Body of pancreas (tissue), 4 donors: ENCODE measurements at places on chromosomes 7 and 10.

DNA sequence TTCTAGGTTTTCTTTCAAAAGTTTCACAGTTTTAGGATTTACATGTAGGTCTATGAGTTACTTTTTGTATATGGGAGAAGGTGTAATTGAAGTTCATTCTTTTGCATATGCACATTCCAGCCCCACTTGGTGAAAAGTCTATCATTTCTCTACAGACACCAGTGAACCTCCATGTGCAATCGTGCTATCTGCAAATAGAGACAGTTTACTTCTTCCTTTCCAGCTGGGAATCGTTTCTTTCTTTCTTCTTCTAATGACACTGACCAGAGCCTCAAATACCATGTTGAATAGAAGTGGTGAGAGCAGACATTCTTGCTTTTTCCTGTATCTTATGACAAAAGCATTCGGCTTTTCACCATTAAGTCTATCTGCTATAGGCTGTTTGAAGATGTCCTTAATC is 122.7 kb downstream of the ARHGAP22 start:
- no peak for DNase-seq

DNA sequence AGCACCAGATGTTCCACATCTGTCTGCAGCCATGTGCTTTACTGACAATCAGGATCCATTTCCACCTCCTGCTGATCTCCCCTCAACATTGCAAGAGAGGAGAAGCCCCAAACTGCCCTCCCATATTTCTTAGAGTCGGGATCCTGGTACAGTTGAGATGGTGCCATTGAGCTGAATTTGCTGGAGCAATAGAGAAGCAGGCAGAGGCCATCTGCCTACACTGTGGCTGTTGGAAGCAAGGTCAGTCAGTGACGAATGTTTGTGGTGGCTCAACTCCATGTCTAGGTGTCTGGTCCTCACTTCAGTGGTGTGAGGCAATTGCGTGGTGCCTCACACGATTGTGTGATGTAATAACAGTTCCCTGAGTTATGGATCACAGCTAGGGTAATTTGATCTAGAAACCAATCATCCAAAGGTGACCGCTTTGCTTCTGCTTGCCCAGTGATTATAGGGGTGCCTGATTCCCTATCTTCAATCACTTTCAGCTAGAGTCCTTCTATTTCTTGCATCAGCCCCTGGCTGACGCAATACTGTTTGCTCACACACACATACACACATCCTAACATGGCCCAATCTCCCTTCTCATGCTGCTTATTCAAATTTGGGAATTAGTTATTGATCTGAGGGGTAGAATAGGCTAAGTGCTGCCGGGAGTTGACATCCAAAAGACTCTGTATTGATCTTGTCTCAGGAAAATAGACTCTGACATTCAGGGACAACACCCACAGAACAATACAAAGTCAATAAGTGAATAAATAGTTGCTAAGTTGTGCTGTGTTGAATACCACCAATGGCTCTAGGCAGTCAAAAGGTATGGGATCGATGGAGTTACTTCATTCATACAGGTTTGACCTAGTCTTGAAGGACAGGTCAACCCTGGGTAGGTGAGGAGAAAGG is 46.1 kb upstream of the SLC35B4 start:
- no peak for DNase-seq

DNA sequence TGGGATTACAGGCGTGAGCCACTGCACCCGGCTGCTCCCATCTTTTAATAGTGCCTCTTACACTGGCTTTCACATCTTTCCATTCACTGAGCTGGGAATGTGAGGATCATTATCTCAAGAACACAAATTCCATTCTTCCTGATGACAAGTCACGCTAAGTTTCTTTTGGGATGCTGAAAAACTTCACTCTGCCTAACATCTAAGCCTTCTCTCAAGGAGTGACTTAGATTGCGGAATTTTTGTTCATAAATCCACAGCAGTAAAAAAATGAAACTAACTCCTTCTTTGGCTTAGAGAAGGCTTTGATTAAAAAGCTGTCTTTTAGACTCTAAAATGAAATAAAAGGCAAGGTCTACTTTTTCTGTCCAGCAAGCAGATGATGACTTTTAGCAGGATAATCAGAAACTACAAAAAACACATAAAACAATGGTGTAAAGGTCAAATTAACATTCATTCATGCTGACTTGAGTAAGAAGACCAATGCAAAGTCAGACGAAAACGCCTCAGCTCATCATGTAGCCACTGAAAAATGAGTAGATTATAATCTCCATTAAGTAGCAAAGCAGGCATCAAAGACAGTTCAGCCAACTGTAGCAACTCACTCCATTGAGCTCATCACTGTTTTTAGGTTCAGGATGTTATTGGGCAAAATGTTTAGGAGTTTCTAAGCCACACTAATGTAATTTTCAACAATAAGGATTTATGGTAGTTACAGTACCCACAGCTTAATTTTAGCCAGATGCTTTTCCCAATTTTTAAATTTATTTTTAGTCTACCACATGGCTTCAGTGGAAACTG is 178.8 kb downstream of the ELMO1 start:
- no peak for DNase-seq

- no peak for DNase-seq
Measured at GRCh38 chr7:151648429-151648828, 128.7 kb upstream of the RHEB start.

- peak; percentile 13 for DNase-seq
Measured at GRCh38 chr7:105309235-105310169, 79.2 kb downstream of the SRPK2 start.

DNA sequence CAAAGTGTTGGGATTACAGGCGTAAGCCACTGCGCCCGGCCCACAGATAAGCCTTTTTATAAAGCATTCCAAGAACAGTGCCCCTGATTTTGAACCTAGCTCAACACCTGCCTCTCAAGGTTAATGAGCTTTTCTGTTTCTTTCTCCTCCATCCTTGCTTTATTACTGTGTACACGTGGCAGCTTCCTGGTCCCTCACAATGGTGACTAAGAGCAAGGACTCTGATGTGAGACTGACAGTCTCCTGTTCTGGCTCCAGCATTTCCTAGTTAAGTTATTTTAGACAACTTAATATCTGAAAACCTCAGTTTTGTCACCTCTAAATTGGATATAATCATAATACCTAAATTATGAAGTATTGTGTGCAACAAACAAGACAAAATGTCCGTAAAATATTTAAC is 9.9 kb downstream of the HABP2 start:
- DNase-seq, result no peak

DNA sequence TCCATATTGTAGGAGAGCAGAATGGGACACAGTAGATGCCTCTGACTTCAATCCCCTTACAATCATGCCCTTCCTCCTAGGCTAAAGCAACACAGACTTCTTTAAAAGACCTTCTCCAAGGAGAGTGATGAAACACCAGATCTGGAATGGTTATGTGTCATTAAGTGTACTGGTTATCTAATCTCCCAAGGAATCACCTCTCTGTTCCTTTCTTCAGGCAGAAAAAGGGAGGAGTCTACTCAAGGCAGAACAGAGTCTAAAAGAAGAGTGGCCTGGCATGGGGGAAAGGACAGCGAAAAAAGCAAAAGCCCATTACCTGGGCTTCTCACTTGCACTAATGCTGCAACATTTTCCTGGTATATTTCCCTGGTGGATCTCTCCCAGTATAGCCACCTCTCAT is 2.9 kb downstream of the ELMO1 start:
- DNase-seq, result no peak

DNA sequence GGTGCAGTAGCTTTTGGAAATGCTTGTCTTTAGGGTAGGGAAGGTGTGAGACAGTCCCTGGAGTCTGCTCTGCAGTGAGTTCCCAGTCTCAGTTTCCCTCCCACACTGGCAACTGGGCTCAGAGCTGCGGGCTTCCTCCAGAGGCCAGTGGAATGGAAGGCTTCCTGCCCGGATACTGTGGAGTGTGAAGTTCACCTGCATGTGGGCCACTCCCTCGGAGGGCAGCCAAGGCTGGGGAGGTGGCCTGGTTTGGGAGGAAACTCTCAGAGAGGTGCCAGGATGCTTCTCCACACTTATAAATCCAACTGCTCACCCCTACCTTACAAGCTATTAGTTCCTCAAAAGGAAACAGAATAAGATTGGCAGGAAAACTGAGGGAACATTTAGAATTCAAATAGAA is 18.1 kb upstream of the UBE2H start:
- DNase-seq, result no peak

GRCh38 chr10:72688208-72688651 is 3.7 kb upstream of the MCU start:
- DNase-seq, result no peak

DNA sequence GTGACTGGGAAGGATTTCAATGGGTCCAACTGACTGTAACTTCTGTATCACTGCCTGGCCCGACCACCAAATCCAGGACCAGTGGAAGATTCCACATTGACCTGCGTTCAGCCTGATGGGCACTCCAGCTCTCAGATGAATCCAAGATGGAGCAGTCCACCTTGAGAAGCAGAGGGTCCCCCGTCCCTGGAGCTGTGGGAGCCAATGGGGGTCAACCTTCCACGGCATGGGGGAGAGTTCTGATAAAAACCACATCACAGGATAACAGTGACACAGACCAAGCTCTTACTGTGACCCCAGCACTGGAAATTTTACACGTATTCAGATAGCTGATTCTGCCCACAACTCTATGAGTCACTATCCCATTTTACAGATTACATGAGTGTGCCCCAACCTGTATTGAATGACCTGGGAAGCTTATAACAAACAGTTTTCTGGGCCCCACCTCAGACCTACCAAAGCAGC is 11.2 kb downstream of the ZCCHC24 start:
- DNase-seq, result no peak

- no peak for DNase-seq
Measured at GRCh38 chr10:61643316-61643751, 19.4 kb upstream of the CABCOCO1 start.

GRCh38 chr10:77756319-77757232 is 119.0 kb upstream of the KCNMA1 start:
- peak; percentile 42 for DNase-seq

DNA sequence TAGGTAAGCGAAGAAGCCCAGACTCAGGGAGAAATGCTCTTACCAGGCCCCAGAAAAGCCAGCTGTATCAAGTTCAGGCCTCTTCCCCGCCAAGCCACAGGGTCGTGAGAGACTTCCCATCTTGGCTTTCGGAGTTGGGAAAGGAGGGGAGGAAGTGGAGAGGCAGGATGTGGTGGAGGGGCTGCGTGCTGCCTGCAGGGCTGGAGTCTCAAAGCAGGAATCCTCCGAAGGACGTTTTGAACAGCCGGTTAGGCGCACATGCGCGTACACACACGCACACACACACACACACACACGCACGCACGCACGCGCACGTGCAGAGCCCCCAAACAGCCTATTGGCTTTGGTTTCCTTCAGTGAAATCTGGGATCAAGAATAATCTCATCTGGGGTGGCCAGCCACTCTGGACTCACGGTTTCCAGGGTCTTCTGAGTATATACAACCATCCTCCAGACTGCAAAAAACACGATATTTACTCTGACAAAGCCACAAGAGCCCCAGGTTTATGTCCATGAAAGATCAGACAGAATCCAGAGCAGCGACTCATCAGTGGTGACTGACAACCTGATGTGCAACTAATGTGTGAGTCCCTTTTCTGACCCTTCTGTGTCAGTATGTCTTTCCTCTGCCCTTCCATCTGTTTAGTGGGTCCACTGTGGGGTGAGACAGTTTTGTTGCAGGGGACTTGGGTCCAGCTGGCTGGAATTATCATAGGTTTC is 115.0 kb upstream of the ZNF438 start:
- DNase-seq, result no peak

- peak; percentile 82 for DNase-seq
Measured at GRCh38 chr10:112803961-112804401, 146.1 kb upstream of the TCF7L2 start.

- peak; percentile 34 for DNase-seq
Measured at GRCh38 chr10:35386594-35387174, 50.4 kb downstream of the CCNY start.

GRCh38 chr10:49150426-49150825 is 16.6 kb upstream of the FAM170B start:
- DNase-seq, result no peak

GRCh38 chr10:17238445-17239291 is 10.6 kb downstream of the VIM start:
- DNase-seq, result peak; percentile 6

DNA sequence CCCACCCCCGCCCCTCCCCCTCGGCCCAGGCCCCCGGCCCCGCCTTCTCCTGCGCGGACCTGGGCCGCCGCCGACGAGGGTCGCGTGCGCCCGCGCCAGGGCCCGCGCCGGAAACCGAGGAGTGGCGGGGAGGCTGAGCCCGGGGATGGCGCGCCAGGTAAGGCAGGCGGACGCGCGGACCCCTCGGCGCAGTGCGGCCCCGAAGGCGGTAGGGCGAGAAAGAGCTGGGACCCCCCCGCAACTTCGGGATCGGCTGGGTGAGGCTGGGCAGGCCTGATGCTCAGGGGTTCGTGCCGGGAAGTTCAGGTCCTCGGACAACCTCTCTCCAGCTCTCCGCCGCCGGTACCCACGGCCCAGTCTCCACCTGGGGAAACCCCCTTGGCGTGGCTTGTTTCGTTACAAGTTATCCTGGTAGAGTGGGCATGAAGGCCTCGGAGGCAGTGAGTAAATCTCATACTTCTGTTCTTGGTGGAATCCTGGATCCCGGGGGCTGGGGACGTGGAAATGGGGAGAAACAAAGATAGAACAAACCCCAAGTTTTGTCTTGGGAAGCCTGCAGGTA is 58.4 kb downstream of the ZNF467 start:
- DNase-seq, result peak; percentile 36

- no peak for DNase-seq
Measured at GRCh38 chr10:114319406-114320248, 80.6 kb downstream of the VWA2 start.

DNA sequence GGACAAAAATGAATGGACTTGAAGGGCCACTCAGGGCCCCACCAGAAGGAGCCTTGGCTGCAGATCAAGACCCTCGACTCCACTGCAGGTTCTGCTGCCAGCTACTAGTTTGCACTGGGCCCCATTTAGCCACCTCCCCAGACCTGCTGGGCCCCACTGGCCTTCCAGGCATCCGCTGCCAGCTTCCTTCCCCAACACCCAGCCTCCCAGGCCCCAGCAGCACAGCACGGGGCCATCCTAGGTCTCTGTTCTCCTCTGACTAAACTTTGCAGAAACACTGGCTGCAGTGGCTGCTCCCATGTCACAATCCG is 277.4 kb upstream of the KLF14 start:
- DNase-seq, result no peak

DNA sequence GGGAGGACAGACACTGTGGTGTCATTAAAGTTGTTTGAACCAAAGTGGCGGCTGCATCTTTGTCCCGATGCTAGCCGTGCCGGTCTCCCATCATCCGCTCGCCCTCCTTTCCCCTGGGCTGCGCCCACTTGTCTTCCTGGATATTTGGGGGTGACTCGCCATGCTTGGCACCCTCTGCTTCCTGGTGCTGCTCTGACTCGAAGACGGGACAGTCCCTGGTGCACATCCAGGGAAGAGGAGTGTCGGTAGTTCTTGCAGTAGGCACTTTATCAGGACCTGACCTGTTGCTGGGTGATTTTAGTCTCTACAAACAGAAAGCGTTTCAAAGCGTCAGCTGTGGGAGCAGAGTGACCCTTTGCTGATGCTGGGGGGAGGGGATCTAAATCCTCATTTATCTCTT is 68.3 kb upstream of the DNAJB6 start:
- DNase-seq, result no peak

GRCh38 chr10:21336476-21337170 is 188.9 kb downstream of the SKIDA1 start:
- peak; percentile 24 for DNase-seq

- DNase-seq, result no peak
Measured at GRCh38 chr10:33674986-33675599, 340.6 kb upstream of the NRP1 start.

- no peak for DNase-seq
Measured at GRCh38 chr10:109037978-109038377, 885.3 kb downstream of the XPNPEP1 start.
